ENCODE measurements at places on chromosomes 6 and 20.

- DNase-seq, result no peak
Observed at GRCh38 chr20:9510911-9511310, 3.5 kb upstream of the LAMP5 start.

GRCh38 chr20:52081066-52081465 is 110.5 kb downstream of the ZFP64 start:
- DNase-seq, result no peak

- no peak for DNase-seq
Observed at GRCh38 chr20:23180451-23180921, 94.4 kb upstream of the CD93 start.

- no peak for DNase-seq
Observed at GRCh38 chr20:57888591-57888990, 178.8 kb upstream of the PMEPA1 start.

- no peak for DNase-seq
Observed at GRCh38 chr6:161044335-161044734, 52.8 kb downstream of the MAP3K4 start.

GRCh38 chr6:38191418-38191817 is 371.9 kb downstream of the ZFAND3 start:
- no peak for DNase-seq

- no peak for DNase-seq
Observed at GRCh38 chr6:35757456-35758123, 18.8 kb upstream of the CLPSL2 start.

DNA sequence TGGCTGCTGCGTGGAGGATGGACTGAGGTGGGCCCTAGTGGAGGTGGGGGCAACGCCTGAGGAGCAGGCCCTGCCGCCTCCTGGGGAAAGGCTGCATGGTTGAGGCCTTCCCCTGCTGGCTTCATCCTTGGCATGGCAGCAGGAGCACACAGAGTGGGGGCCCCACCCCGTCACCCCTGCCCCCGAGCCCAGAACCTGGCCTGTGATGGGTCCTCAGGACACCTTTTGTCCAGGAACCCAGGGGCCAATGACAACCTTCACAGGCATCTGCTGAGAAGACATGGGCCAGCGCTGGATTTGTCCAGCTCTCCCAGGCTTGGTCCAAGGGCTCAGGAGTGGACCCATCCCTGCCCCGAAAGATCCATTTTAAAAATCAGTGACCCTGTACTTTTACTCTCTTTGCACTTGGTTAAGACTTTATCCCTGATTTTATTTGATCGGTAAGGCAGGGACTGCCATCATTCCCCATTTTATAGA is 575 bp upstream of the SLC17A9 start:
- no peak for DNase-seq

GRCh38 chr20:47181056-47181862 is 175.2 kb downstream of the ZMYND8 start:
- no peak for DNase-seq

DNA sequence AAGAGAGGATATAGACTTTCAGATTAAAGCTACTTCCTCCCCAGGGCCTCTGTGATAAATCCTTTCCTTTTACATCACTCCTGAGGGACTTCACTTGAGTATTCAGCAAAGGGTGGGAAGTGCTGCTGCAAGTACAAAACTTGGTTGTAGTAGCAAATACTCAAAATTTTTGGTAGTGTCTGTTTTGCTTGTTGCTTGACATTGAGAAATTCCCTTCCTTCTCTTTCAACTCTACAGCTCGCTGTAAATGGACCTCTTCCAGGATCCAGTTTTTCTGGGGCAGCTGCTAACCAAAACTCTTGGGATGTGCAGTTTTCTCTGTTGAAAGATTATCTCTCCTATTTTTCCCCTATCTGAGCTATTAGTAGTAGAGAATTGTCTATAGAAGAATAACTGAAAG is 472.0 kb downstream of the CD109 start:
- DNase-seq, result no peak

GRCh38 chr20:49186535-49187329 is 1.4 kb downstream of the STAU1 start:
- DNase-seq, result peak; percentile 32

DNA sequence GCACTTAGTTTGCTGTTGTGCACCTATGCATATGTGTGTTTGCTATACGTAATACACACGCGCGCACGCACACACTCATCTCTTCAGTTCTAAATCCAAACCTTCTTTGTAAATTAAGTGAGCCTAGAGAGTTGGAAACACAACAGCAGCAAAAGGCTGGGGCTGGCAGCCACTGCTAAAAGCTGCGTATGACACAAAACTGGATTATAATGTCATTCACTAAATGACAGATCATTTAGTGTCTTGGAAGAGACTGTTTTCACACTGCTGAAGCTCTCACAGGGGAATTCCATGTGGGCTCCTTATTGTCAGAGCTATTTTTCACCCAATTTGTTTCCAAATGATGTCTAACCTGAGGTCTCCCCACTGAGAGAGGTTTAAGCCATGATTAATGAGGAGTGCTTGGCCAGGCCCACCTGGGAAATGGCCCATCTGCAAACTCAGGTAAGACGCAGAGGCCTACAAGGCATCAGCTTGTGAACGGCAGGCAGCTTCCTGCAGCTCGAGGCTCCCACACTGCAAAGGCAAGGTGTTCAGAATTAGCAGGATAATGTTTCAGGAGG is 94.2 kb downstream of the OLIG3 start:
- DNase-seq, result no peak

DNA sequence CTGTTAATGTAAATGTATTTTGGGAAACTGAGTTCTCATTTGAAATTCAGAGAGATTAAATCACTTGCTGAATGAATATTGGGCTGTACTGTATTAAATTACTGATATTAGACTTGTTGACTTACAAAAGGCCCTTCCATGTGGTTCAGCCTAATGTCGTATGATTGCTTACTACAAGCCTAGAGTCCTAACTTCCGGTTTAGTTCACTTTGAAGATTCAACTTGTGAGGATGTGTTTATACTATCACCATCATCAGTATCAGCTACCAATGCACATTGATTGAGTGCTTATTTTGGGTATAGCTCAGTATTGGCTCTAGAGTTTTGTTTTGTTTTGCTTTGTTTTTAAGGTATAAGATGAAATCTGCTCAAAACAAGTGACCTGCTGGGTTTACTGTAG is 48.3 kb downstream of the FAM217A start:
- no peak for DNase-seq

- no peak for DNase-seq
Observed at GRCh38 chr6:83958241-83958685, 75.3 kb upstream of the MRAP2 start.

DNA sequence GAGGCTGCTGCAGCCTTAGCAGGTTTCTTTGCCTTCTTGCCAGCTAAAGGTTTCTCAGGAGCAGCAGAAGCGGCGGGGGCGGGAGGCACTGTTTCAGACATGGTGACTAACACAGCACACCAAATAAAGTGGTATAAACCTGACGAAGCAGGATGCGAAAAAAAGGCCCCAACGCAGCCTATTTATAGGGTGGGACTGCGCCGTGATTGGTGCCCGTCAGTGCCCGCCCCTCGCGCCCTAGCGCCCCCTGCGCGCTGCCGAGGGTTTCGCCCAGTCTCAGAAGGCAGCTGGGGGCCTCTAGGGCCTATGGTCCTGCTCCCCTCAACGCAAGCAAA is 55.0 kb downstream of the TRIM38 start:
- DNase-seq, result no peak

GRCh38 chr20:39839399-39840119 is 849.5 kb downstream of the MAFB start:
- DNase-seq, result no peak

All from stimulated activated CD8-positive, alpha-beta memory T cell treated with anti-CD3 and anti-CD28 coated beads, Interleukin-4, amount 100 ng/mL, for 1 hour (primary cell).